Frontal cortex (tissue), 4 donors: ENCODE measurements at places on chromosomes 11 and 22. TPM values are rescaled to one million over a fixed set of nuclear protein-coding genes. Genes with fewer than 3 reads are reported as not detected.

- DNase-seq = no peak
Observed at GRCh38 chr11:27902981-27903624, 202.8 kb upstream of the BDNF start.

- no peak for DNase-seq
Observed at GRCh38 chr11:60699284-60699691, at the start of gene MS4A8. Gene MS4A8, plus strand, starts transcription at chr11:60699612. Its CDS starts 1,249 bp downstream, at chr11:60700861.

DNA sequence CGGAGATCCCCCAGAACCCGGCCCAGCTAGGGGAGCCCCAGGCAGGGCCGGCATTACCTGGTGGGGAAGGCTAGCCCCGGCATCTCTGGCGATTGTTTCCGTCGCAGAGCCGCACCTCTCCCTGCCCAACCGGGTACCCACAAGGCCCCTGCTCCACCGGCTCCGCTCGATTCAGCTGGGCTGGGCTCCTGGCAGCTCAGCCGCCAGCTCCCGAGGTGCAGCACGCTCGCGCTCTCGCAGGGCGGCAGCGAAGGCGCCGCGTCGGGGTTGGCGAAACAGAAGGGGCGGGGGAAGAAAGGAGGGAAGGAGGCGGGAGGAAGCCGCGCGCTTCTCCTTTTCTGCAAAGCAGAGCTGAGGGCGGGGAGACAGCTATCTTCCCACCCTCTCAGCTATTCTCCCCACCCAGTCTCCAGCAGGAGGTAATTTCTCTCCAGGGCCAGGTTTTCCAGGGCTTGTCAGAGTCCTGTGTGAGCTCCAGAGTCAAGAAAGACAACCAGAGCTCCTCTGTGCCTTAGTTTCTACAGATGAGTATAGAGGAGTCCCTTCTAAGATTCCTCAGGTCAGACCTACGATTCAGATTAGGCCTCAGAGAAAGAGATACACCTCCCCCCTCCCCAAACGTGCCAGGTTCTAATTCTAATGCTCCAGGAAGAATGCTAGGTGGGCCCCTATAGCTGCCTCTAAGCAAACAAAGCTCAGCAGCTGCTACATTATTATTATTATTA lies 62.0 kb downstream of the PAK1 start:
- peak; percentile 55 for DNase-seq

- DNase-seq = no peak
Observed at GRCh38 chr22:40294696-40295095, 51.6 kb upstream of the ADSL start.

GRCh38 chr11:45513821-45514340 lies 151.5 kb downstream of the CHST1 start:
- DNase-seq = no peak

DNA sequence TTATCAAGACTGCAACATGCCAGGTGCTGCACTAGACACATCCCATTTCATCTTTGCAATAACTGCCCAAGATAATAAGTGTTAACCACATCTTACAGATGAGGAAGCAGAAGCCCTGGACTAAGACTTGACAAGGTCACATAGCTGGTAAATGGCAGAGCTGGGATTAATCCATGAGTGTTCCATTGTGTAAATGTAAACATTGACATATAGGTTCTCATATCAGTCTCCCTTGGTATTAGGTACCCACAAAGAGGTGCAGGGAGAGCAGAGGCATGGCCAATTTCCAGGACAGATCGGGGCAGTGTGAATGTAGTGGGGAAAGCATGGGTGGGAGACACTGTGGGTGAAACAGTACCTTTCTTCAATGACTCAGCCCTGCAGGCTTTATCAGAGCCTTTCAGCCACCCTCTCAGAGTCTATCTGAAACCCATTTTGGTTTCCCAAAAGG lies 17.9 kb downstream of the MICAL2 start:
- no peak for DNase-seq

DNA sequence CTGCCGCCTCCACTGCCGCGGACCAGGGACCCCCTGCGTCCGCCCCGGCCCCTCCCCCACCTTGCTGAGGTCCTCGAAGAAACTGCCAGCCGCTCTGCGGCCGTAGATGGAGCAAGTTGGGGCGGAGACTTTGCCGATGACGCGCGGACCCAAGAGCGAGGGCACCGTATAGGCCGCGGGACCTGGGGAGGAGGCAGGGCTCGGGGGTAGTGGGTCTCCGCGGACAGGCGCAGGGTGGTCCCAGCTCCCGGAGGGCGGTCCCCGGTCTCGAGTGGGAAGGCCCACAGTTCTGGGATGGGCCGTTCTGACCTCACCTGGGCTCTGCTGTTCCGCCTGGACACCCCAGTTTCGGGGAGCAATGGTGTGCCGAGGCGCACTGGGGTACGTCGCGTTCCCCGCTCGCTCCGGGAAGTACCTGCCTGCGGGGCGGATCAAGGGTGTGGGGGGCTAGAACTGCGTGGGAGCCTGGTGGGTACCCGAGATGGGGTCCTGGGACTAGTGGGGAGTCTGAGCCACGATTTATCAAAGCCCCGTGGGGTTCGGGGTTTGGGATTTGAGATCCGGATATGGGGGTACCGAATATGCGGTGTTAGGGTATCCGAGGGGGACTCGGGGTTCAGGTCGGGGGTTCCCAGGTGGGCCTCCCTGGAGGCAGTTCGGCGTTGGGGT lies 1.2 kb upstream of the TYMP start:
- no peak for DNase-seq

GRCh38 chr11:76212086-76213035 lies 6.1 kb upstream of the WNT11 start:
- no peak for DNase-seq

- DNase-seq = no peak
Observed at GRCh38 chr22:32414191-32414590, 2.1 kb upstream of the RTCB start.

- DNase-seq = no peak
Observed at GRCh38 chr11:12354750-12355545, 22.4 kb upstream of the PARVA start.

DNA sequence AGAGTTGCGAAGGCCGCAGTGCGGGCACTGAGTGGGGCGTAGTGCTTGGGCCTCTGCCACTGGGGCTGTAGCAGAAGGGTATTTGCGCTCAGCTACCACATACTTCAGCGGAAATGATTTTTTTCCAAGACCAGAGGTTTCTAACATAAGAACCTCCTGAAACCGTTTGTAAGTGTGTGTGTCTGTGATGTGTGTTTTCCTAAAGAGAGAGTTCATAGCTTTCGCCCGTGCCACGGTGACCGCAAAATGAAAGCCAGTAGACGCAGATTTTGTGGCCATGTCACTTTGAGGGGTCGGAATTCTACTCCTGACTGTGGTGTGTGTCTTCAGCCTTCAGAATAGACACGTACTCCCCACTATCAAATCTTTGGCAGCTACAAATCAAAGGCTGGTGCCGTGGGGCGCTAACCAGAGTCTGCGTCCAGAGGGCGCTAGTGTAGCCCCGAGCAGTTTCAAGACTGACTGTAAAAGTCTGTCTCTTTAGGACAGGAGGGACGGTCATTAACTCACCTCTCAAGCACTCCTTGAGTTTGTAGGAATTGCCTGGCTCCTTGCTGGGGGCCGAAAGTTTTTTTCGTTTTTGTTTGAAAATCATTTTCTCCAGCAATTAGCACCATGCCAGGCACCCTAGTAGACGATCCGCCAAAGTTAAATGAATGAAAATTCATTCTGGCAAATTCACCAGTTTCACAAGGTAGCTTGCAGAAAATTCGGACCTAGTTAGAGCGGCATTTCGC lies 2.5 kb upstream of the CALCA start:
- DNase-seq = no peak

GRCh38 chr11:100687054-100687629 lies at the start of gene ARHGAP42:
Gene ARHGAP42, plus strand, starts transcription at chr11:100687288. Its CDS starts 391 bp downstream, at chr11:100687679.
- peak; percentile 63 for DNase-seq

DNA sequence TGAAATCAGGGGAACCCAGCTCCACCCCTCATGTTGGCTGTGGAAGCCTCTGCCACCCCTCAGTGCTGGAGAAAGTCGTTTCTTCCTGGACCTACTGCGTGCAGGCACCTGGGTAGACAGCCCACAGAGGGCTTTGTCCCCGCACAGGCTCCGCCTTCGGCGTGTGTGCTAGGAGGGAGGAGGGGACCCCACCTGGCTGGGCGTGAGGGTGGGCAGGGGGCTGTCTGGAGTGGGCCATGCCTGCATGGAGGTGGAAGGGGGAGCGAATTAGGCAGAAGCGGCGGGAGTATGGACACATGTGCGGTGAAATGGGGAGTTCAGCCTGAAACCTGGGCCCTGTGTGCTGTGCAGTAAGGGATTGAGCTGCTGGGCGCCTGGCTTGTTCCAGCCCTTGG lies 49.3 kb downstream of the FBLN1 start:
- DNase-seq = no peak

GRCh38 chr22:44131412-44131811 lies 49.3 kb upstream of the PARVG start:
- no peak for DNase-seq

DNA sequence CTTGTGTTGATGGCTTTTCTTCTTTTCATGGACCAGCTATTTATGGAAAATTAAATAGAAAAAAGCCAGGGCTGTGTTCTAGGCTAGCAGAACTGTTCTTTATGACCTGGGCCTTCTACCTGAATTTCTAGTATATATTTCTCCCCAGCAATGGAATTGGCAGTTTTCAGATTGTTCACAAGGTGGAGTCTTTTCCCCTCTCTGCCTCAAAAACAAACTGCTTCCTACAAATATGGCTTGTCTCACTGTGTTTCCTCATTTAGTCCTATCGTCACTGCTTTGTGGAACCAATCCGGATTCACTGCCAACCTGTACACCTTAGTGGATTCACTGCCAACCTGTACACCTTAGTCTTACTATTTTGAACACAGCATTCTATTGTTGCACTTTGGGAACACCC lies 5.0 kb upstream of the APOL5 start:
- DNase-seq = no peak

- DNase-seq = no peak
Observed at GRCh38 chr22:32005453-32005852, 37.6 kb upstream of the SLC5A1 start.

GRCh38 chr11:46063138-46063537 lies 58.1 kb downstream of the PHF21A start:
- DNase-seq = no peak

- no peak for DNase-seq
Observed at GRCh38 chr11:69912911-69913451, 93.8 kb upstream of the FGF3 start.

- no peak for DNase-seq
Observed at GRCh38 chr11:125724125-125724524, 22.0 kb upstream of the PATE1 start.

DNA sequence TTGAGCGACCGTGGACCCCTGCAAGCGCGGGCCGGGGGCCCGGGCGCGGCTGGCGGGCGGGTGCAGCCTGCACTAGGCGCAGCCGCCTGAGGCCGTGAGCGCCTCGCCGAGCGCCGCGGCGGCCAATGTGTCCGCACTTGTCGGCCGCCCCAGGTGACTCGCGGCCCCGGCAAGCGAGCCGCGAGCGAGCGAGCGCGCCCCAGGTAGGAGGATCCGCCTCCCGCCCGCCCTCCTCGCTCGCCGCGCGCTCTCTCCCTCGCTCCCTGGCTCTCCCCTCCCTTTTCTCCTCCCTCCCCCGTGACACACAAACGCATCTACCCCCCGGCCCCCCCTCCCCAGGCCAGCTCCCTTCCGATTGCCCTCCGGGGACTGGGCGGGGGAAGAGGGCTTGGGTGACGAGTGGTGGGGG lies at the start of gene WNT7B:
Gene WNT7B (minus strand): TSS at position 160 of the 409 bp plus-strand sequence. CDS start 408 bp downstream, outside the sequence.
- no peak for DNase-seq

- DNase-seq = no peak
Observed at GRCh38 chr11:33040862-33041453, 1.6 kb downstream of the TCP11L1 start.

DNA sequence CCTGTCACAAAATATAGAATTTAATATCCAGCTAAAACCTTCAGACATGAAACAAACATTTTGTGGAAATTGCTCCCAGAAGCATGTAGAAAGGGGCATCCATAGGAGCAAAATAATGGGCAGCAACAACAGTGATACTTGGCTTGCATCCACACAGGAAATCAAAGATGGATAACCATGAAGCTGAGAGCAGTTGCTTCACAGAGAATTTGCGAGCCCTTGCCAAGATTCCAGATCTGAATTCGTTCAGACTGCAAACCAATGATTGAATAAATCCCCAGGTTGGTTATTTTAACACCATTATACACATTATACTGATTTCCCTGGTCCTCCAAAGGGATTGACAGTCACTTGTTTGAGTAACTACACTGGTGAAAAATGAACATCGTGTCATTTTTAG lies 15.6 kb upstream of the OR51L1 start:
- DNase-seq = no peak

- DNase-seq = peak; percentile 35
Observed at GRCh38 chr11:12331239-12331874, 46.0 kb upstream of the PARVA start.

DNA sequence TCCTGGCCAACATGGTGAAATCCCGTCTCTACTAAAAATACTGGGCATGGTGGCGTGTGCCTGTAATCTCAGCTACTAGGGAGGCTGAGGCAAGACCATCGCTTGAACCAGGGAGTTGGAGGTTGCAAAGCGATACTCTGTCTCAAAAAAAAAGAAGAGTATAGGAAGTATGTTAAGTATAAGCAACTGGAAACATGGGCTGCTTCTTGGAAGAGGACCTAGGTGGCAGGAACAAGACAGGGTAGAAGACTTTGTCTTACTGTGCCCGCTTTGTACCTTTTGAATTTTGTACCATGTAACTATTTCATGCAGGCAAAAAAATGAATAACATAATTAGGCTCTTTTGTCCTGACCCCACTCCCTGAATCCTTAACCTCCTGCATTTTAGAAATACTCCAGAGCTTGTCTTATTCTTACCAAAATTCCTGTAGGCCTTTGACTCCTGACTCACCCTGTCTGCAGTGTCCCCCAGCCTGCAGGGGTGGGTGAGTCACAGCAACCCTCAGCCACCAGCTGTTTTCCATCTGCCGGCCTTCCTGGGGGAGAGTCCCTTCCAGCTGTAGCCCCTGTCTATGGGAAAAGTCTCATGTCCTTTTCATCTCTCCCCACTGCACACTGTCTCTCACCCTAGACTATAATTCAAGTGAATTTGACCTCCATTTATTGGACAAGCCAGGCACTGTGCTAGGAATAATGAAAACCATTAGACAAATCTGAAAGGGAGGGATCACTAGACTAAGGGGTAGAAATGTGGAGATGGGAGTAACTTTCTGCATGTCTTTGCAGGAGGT lies 41.8 kb downstream of the TXN2 start:
- DNase-seq = no peak

DNA sequence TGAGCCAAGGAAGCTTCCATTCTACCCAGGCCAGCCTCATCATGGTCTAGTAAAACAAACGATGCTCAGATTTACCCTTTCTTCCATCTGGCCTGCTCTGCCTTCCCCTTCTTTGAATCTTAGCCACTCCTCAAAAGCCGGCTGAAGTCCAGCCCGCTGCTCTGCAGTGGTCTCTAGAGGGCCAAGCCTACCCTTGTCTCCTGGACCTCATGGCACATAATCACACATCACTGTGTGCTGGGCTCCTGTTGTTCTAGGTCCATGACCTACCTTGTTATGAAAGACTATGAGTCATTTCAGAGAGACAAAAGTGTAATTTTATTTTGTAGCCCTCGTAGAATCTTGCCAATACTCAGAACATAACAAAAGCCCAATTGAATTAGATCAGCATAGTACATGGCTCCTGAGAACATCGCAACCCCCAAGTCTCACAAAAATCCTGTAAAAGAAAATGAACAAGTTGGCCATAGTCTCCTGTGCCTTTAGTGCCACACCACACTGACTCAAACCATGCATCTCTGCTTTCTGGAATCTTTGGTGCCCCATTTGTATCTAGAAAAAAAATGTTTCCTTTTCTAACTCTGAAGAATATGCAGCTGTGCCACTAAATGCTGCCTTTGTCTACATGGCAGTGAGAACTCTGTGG lies 192.7 kb downstream of the OPCML start:
- DNase-seq = no peak

Gene CREBZF
- total RNA-seq = 78.3 TPM

Gene ZP1
- not detected for total RNA-seq

Gene MMP27
- not detected for total RNA-seq

Gene MYO18B
- total RNA-seq = not detected

Gene INSC
- 0.41 TPM for total RNA-seq

Gene TAGLN
- 17.5 TPM for total RNA-seq

Gene OR8D1
- total RNA-seq = not detected

Gene IGLL5
- total RNA-seq = not detected

Gene RPS6KB2
- total RNA-seq = 15.1 TPM
